ENCODE measurements at places on chromosomes 6 and 20.

DNA sequence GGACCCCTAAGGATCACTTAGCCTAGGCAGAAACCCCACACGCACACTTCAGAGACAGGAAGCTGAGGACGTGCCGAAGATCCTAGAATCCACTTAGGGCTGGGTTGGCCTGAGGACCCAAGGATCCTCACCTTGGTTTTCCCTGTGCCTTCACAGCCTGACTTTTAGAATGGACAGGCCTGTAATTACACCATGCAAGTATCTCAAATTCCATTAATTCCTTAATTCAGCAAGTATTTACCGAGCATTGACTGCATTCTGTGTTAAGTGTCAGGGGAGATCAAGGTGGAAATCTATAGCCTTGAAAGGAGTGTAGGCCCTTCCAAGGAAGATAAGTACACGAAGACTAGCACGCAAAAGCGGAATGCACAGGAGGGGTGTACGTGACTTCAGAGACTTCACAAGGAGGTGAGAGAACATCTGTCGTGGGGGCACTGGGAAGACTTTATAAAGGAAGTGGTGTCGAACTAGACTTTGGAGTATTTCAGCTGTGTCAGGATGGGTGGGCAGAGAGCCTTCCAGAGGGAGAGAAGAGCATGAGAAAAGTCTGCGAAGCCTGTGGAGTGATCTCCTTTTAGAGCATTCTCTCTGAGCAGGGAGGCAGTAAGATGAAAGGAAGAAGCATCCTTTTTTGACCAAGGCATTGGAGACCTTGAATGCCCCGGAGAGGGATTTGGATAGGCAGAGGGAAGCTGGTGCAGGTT lies 4.0 kb downstream of the DSP start:
- no peak for DNase-seq

- no peak for DNase-seq
Observed at GRCh38 chr20:11323816-11324215, 593.9 kb upstream of the BTBD3 start.

DNA sequence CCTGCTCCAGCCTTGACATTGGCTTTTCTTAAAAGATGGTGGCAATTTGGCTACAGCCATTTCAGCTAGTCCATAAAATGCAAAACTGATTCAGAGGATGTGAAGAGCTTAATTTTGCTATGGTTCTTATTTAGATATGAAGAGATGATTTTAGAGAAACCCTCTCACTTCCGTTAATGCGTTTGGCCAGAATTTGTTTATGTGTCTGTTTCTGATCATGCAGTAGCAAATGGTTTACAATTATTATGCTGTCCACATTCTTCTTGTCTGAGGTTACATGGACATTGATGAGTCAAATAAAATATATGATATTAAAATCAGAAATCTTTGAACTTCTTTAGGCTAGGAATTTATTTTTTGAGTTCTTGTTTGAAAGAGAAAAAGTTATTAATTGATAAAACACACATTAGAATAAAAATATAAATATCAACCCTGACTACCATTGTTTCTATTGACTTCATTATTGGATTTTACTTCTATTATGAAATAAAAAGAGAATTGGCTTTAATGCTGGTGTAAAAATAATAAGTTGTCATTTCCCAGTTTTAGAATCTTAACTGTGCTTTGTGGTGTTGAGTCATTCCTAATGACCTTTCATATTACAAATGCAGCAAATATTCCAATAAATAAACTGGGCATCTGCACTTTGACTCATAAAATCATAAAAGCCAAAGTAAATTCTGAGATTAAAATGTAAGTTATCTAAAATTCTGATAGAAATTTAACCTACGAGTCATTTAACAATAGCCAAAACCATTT lies 1286.0 kb upstream of the GJE1 start:
- peak; percentile 25 for DNase-seq

GRCh38 chr6:45965792-45966191 lies 49.9 kb downstream of the CLIC5 start:
- DNase-seq = peak; percentile 78

- DNase-seq = no peak
Observed at GRCh38 chr6:1613346-1613687, 3.6 kb downstream of the FOXC1 start.

GRCh38 chr6:107822176-107823046 lies 1.7 kb downstream of the SCML4 start:
- DNase-seq = no peak

- peak; percentile 18 for DNase-seq
Observed at GRCh38 chr6:111361648-111362047, 121.4 kb downstream of the REV3L start.

DNA sequence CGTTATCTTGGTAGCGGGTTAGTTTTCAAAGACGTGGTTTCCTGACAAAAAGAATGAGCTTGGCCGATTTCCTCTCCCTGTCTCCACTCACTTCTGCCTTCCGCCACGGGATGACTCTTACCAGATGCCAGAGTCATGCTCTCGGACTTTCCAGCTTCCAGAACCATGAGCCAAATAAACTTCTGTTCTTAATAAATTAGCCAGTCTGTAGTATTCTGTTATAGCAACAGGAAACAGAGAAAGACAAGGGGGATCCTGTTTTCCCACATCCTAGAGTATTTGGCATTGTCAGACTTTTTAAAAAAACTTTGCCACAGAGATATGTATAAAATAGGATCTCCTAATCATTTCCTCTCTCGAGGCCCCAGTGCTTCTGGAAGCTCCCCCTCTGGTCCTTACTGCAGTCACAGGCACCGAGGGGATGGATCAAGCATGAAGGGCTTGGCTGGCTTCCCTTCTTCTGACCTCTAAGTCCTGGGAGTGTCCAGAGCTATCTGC lies 84.9 kb upstream of the NAA20 start:
- DNase-seq = peak; percentile 83

GRCh38 chr20:35055445-35056276 lies 36.9 kb downstream of the TRPC4AP start:
- DNase-seq = peak; percentile 25

GRCh38 chr6:115573861-115574260 lies 486.8 kb downstream of the FRK start:
- no peak for DNase-seq

DNA sequence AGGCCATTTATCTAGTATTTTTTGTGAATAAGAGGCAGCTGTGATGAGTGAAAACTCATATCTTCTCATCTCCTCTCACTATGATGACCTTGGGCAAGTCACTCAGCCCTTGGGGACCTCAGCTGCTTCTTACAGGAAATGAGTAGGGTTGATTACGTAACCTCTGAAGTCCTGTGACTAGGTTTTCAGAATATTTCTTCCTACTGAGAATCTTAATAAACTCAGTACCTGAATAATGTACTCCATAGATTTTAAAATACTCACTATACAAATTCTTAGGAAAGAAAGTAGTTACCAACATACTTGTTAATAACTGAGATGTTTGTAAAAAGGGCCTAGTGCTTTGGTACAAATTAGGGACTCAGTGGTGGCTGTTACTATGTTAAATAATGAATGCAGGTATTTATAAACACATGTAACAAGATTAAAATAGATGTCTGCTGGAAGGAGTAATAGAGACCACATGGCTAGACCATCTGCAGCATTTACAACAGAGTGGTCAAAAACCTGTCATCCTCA lies 60.9 kb downstream of the RPRD1B start:
- peak; percentile 65 for DNase-seq

GRCh38 chr20:50130356-50130723 lies 17.4 kb upstream of the UBE2V1 start:
- DNase-seq = no peak

- peak; percentile 29 for DNase-seq
Observed at GRCh38 chr6:2973676-2974075, 2.3 kb upstream of the SERPINB6 start.

DNA sequence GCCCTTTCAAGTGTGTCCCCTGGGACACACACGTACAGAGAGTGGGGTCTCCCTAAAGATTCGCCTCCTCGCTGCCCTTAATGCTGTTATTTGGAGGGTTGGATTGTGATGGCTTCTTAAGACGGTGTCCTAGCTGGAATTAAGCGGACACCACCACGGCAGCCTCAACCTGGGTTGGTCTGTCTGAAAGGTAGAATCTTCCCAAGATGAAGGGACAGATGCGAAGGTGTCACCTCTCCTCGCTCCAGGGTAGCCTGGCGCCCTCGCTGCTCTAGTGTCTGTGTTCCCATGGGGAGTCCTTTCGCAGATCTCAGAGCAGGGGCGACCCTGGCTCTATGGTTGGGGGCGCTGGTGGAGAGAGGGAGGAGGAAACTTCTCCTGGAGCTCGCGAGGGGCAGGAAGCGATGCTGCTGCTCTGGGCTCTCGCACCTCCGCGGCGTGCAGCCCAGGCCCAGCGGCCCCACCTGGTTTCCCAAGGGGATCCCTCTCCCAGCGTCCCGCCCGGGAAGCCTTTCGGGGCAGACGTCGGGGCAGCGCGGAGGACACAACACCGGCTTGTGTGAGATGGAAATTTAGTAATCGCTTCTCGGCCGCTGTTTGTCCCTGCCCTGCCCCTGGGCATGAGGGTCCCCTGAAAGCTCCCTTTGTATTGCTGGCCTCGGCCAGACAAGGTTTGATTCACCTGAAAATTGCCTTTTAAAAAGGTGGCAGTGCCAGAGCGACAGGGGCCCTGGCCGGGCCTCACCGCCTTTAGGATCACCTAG lies 1.7 kb downstream of the RSPO3 start:
- DNase-seq = peak; percentile 2

DNA sequence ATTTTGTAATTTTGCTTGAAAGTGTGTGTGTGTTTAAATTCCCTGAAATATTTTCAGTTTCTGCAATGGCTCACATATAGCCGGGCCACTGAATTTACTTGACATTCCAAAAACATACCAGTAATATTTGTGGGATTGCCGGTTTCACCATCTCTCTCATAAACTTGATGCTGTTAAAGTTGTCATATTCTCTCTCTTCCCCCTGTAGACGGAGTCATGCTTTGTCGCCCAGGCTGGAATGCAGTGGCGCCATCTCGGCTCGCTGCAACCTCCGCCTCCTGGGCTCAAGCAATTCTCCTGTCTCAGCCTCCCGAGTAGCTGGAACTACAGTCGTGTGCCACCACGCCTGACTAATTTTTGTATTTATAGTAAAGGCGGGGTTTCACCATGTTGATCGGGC lies 122.1 kb downstream of the TIAM2 start:
- DNase-seq = peak; percentile 84

DNA sequence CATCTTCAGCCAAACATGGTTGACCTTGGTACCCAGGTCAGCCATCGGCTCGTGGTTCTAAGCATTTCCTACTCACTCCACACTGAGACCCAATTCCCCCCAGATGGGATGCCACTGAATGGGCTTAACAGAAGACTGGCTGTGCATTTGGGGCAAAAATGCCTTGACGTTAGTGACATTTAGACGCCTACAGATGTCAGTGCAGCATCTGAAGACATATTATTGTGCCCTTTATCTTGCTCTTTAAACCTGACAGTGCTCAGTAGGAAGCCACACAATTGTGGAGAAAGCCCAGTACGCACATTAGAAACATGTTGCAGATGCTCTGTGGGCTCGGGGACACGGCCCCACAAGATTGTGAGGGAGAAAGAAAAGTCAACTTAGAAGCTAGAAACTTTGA lies 414.7 kb downstream of the PTPRT start:
- no peak for DNase-seq

DNA sequence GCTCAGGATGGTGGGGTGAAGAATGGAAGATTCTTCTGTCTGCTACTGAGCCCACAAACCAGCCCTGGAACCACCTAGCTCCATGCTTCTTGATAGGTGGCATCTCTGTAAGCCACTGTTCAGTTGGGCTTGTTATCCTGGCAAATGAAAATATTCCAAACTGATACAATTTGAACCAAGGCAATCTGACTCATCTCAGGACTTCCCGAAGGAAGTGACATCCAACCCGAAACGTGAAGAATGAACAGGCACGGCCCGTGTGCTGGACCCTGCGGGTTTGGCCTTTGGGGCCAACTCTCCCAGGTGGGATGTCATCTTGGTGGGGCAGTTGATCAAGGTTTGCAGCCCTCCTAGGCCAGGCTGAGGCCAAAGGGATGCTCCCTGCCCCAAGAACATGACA lies 160.3 kb downstream of the PREX1 start:
- no peak for DNase-seq

GRCh38 chr6:53934023-53934422 lies 139.2 kb downstream of the LRRC1 start:
- DNase-seq = no peak

- no peak for DNase-seq
Observed at GRCh38 chr6:44530209-44530909, 142.9 kb downstream of the CDC5L start.

- DNase-seq = no peak
Observed at GRCh38 chr6:146861029-146861563, 262.3 kb downstream of the ADGB start.

DNA sequence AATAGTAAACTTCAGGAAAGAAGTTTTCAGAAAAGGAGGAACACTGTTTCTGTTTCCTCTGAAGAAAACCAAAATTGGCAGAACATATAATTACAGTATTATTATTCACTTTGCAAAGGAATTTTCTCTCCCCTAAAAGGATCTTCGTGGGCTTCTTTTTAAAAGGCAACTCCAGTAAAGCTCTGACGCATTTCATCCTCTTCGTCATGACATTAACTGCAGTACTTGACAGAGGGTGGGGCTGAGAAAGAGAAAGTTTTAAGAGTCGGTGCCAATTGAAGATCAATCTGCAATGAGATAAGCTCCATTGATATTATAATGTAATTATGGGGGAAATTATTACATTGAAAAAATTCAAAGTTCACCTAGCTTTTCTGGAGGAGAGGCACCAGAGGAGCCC lies 75.8 kb downstream of the MYB start:
- DNase-seq = no peak

DNA sequence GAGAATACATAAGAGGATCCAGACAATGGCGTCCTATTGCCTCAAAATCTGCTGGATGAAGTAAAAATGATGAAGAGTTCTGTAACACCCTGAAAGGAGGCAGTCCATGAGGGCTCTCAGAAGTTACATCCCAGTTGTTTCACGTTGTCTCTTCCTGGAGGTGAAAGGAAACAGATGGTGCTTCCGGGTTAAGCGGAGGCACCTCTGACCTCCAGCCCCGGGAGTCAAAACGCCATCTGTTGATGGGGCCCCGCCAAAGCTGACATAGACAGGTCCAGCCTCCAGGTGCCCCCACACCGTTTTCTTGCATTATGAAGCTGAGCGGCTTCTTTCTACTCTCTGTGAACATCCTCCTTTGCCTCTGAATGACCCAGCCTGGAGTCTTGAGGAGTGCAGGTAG lies 9.5 kb downstream of the SEMG2 start:
- no peak for DNase-seq

DNA sequence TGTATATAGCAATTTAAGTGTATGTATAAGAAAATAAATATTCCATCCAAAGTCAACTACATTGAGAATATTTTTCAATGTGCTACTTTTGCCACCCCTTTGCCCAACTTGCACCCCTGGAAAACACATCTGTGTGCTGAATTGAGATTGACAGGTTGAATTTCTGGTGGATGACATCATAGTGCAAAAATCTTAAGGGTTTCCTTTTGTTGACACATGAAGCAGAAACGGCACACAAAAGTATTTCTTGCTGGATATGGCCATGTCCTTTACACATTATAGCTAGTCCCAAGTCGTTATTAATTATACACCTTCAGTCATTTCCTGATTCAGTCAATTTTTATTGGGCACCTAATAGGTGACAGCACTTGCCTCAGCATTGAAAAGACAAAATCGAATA lies 188.7 kb upstream of the FBXL4 start:
- no peak for DNase-seq

GRCh38 chr20:1894951-1895673 lies at the start of gene SIRPA:
SIRPA (plus strand) TSS chr20:1895407; CDS start chr20:1895448, 41 bp downstream.
- DNase-seq = peak; percentile 96
